ENCODE measurements at places on chromosomes 5 and 9.

GRCh38 chr5:42495914-42496313 is 72.7 kb downstream of the GHR start:
- no peak for DNase-seq

DNA sequence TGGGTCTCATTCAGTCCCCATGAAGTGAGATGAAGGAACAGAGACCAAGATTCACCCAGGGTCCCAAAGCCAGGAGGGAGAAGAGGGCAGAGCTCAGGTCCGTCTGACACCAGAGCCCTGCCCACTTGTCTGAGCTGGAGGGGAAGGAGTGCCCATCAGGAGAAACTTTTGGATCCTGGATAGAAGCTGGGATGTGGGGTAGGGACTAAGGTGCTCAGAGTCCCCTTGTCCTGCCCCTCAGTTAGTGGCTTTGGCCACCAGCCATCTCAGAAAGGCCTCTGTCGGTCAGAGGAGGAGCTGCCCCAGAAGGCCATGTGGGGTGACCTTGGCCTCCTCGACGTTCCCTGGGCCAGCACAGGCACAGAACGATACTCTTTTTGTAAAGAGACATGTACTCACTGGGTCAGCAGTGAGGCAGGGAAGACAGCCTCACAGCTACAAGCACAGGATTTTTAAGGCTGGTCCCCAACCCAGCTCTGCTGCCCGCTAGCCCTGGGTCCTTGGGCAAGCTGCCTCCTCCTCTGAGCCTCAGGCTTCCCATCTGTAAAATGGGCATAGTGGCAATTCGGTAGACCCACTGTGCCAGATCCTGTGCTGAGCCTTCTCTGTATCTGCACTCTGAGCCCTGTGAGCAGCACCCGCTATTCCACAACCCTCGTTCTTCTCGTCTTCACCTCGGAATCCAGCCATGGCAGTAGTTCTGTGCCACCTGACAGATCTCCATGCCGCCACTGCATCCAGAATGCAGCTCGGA is 49.4 kb downstream of the C9orf50 start:
- DNase-seq = no peak

DNA sequence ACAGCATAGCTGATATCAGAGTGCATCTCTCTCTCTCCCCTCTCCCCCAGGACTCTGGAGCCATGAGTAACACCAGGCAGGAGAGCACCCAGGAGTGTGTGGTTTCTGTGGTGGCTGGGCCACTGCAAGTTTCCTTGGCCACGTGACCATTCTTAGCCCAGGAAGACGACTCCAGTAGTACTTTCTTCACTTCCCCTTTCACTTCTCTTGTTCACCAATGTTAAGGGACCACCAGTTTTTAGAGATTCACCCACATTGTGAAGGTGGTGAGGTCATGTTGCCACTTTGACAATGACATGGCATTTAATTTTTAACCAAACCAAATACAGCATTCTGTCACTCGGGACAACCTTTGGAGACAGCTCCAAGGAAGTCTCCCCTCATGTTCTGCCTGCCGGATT is 17.9 kb upstream of the DAPK1 start:
- DNase-seq = no peak

- no peak for DNase-seq
Measured at GRCh38 chr5:161302559-161302958, 244.0 kb downstream of the GABRB2 start.

DNA sequence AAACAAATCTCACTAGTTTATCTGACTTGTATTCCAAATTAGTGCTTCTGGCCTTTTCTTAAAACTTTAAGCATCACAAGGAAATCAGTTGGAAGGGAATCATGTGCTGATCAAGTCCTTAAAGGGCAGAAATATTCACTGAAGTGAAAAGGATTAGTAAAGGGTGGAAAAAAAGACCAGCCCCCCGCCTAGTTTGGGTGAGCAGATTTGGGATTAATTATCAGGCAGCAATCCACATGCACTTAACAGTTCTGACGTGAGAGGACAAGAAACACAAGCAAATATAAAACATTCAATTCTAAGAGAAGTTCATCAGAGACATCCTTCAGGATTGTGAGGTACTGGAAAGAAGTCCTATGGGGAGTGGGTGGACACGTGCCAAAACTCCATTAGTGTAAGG is at the start of gene TYRP1:
TYRP1 (plus strand) TSS at position 245 of the 400 bp plus-strand sequence. CDS start 612 bp downstream, outside the sequence.
- no peak for DNase-seq

- DNase-seq = no peak
Measured at GRCh38 chr9:22617156-22617555, 170.5 kb downstream of the DMRTA1 start.

GRCh38 chr5:159821461-159821940 is 94.8 kb upstream of the ADRA1B start:
- DNase-seq = no peak

DNA sequence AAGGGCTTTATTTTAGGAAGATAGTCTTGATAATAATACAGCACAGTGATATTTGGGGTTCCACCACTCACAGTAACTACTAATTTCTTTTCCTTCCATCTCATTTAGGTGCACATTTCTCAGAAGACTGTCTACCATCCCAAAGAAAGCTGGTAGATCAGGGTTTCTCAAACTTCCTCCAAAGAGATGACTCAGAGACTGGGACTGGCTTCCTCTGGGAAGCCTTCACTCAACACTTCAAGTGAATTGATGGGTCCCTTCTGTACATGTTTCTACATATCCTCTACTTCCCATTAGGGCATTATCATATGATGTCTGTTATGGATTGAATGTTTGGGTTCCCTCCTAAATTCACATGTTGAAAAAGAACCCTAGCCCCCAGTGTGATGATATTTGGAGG is 138.5 kb downstream of the SPOCK1 start:
- DNase-seq = no peak

GRCh38 chr9:132240841-132241482 is 79.1 kb downstream of the NTNG2 start:
- peak; percentile 48 for DNase-seq

- no peak for DNase-seq
Measured at GRCh38 chr5:163502521-163502920, 2.9 kb upstream of the MAT2B start.

GRCh38 chr9:21779397-21779796 is 23.0 kb upstream of the MTAP start:
- no peak for DNase-seq

GRCh38 chr5:136811551-136811950 is 446.2 kb upstream of the TRPC7 start:
- no peak for DNase-seq

Measured in NCI-H1417 treated with DMSO at 0.1 percent for 48 hours (cell line).